ENCODE measurements at places on chromosomes 13 and 19. TPM values are rescaled to one million over a fixed set of nuclear protein-coding genes. Genes with fewer than 3 reads are reported as not detected.

Gene KIR2DL4
- not detected for total RNA-seq

Gene FREM2
- total RNA-seq = 2.6 TPM

Gene CYP4F12
- total RNA-seq = 93.5 TPM

- peak; percentile 24 for DNase-seq
Measured at GRCh38 chr13:87677496-87678371, 6.6 kb downstream of the SLITRK5 start.

- no peak for DNase-seq
Measured at GRCh38 chr19:31519256-31519655, 170.0 kb upstream of the TSHZ3 start.

DNA sequence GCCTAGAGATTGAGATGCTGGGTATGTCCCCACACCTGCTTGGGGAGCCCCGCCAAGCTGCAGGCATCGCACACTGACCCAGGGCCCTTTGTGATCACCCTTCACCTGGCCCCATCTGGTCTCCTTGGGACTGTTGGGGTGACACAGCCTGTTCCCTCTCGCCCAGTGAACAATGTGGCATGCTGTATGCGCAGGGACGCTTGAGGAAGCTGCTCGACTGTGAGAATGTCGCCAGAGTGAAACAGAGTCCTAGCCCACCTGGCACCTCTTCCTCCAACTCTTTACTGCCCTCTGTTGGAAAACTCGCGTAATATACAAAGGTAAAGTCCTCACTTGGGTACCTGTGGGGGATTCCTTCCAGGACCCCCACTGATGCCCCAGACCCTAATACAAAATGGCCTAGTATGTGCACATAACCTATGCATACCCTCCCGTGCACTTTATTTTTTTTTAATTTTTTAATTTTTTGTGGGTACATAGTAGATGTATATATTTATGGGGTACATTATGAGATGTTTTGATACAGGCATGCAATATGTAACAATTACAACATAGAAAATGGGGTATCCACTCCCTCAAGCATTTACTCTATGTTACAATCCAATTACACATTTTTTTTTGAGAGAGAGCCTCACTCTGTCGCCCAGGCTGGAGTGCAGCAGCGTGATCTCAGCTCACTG, 9.0 kb downstream of the BLOC1S3 start:
- no peak for DNase-seq

- no peak for DNase-seq
Measured at GRCh38 chr19:39518458-39518857, 3.5 kb downstream of the SELENOV start.

GRCh38 chr19:29001597-29002245, 211.2 kb downstream of the UQCRFS1 start:
- no peak for DNase-seq

GRCh38 chr19:41019346-41019745, 28.3 kb downstream of the CYP2B6 start:
- peak; percentile 83 for DNase-seq

DNA sequence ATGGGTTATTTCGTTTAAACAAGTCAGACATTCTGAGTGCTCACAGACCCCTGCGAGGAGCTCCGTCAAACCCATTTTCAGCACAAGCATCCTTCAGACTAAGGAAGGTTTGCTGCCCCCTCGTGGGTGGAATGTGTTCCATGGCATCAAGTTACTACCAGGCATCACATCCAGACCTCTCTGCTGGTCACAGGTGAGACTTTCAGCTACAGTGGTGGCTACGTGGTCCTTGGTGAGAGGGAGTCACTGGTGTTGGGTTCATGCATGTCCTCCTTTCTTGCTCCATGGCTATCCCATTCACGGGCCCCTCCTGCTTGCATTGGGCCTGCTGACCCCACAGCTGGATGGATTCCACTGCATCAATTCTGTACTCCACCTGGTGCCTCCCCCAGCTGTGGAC, 9.1 kb upstream of the LILRB5 start:
- DNase-seq = peak; percentile 71

- no peak for DNase-seq
Measured at GRCh38 chr13:28041031-28041461, 52.6 kb upstream of the URAD start.

DNA sequence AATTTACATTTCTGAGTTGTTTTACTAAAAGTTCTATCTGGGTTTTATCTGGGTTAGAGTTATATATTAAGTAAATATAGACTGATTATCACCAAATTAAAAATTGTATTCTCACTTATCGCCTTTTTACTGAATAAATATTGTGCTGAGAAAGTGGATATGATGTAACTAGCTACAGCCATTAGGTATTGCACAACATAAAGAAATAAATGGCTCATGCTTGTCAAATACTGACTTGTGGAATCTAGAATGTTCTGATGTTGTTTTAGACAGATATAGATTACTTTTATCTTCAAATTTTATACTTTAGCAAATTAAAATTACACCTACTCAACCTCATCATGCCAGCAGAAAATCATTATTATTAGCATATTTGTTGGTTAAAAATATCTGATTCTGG, 1277.1 kb upstream of the MIR17HG start:
- DNase-seq = no peak

DNA sequence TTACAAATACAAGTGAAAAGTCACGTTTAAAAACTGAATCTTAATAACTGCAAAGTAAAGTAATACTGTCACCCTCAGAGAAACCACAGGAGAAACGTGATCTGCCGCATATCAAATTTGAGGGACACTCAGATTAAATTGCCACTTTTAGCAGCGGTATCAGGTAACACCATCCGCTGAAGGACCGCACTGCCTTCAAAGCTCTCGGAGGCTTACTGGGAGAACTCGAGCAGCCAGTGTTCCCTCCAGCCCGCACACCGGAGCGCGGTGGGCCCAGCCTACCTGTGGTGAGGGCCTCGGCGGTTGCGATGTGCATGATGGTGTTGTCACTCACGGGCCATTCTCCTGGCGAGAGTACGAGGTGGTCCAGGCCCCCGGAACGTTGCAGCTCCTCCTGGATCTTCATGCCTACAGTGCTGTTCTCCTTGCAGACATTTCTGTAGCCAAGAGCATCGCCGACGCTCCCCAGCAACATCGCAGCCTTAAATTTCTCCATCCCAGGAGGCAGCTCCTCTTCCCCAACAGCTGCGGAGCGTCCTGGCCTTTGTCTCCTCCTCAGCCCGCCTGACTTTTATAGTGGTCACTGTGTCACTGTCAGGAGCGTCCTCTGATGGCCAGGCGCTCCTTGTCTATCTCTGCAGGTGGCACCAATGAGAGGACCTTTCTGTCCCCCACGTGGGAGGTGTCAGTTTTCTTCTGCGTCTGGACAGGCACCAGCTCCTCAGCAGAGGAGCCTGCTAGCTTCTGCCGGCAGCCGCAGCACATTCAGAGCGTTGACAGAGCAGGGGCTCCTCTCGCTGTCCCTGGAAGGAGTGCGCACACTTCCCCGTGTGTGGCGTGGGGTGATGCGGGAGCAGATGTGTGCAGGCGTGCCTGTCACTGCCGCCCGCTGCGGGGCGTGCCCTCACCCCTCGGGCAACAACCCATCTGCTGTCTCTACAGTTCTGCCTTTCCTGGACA, at the start of gene ADPRHL1:
Gene ADPRHL1 (minus strand): TSS at position 547 of the 960 bp plus-strand sequence. CDS start 51 bp downstream, at position 496.
- DNase-seq = no peak

DNA sequence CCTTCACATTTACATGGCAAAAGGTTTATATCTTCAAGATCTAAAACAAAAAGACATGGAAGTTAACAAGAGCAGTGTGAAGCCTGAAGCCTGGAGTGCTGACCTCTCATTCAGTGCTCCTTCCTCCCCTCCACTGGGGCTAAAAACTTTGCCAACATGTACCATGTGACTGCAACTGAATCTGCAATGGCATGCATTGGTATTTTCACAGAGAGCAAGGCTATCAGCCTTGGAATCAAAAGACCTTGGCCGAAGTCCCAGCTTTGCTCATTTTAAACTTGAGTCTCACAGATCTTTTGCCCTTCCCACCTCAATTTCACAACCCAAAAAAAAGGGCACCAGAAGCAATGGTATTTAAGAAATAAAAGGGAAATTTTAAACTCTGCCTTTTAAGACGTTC, 325.1 kb downstream of the DCT start:
- peak; percentile 45 for DNase-seq

GRCh38 chr13:26280822-26281221, 26.9 kb downstream of the CDK8 start:
- DNase-seq = no peak

Measured in right lobe of liver (tissue), 6 donors.